ENCODE measurements at places on chromosomes 7 and 10.

DNA sequence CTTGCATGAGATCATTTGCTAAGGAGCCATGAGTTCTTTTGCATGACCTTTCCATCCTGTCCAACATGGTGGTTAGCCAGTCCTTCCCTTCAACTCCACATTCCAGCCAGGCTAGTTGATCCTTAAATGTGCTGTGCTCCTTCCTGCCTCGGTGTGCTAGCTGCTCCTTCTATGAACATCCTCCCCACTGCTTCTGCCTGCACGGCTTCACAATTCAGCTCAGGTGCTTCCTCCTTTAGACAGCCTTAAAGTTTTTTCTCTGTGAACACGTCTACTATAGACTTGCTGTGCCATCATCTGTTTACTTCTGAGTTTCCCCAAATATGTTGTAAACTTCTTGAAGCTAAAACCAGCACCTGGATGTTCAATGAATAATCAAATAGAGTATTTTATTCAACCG is 95.5 kb downstream of the OTUD1 start:
- DNase-seq, result no peak

GRCh38 chr7:126440542-126440941 is 812.2 kb downstream of the GRM8 start:
- no peak for DNase-seq

- no peak for DNase-seq
Observed at GRCh38 chr7:44072364-44073231, 7.2 kb upstream of the PGAM2 start.

GRCh38 chr7:28169230-28169629 is 11.4 kb downstream of the JAZF1 start:
- DNase-seq, result no peak

- no peak for DNase-seq
Observed at GRCh38 chr10:29623797-29624196, 11.0 kb downstream of the SVIL start.

DNA sequence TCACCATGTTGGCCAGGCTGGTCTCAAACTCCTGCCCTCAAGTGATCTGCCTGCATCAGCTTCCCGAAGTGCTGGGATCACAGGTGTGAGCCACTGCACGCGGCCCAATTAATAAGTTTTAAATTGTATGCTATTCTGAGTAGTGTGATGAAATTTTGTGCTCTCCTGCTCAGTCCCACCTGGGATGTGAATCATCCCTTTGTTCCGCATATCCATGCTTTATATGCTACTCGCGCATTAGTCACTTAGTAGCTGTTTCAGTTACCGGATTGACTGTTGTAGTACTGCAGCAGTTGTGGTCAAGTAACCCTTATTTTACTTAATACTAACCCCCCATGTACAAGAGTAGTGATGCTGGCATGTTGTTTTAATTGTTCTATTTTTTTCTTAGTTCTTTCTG is 47.3 kb upstream of the OIT3 start:
- no peak for DNase-seq

DNA sequence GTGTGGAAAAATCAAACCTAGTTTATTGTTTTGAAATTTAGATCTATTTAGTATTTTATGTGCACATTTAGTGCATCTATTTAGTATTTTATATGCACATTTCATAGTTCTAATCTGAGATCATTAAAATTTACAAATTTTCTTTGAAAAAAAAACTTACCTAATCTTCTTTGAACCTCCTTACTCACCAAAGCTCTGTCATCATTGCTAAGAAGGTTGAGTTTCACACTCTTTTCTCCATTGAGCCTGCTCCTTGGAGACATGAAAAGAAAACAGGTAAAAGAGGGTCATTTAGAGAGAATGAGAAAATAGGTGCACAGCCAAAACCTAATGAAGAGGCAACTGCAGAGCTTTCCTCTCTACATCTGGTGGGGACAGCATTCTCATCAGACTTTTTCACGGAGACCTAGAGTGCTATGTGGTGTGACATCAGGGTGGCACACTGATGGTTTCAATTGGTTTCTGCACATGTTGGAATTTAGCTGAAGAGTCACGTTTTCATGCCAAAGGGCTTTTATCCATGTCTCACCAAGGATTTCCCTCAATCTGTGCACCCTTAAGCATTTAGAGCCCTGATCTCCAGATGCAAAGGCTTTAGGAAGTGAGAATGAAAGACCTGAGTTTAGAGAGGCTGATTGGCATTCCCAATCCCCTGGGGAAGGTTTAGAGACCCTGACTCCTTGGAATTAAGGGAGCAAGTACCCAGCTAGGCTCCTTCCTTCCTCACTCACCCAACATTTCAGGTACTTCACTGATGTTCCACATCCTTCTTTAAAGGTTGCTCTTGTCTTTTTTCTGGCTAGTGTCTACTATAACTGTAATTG is 89.2 kb upstream of the CAPZA2 start:
- DNase-seq, result no peak

- no peak for DNase-seq
Observed at GRCh38 chr10:3468919-3469638, 296.5 kb upstream of the PITRM1 start.

- DNase-seq, result no peak
Observed at GRCh38 chr7:80155374-80155773, 20.7 kb downstream of the GNAI1 start.

DNA sequence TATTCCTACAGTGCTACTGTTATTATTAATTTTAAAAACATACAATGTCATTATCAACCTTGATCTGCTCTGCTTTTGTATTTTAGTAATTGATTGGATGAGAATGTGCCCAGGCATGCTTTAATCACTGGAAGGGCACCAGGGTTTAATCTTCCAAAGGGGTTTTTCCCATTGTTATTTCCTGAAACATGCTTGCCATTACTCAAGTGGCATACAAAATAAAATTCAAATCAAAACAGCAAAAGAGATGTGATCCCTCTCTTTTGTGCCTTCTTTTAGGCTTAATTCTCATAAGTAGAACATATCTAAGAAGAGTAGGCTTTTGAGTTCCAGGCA is 963.3 kb downstream of the LRMDA start:
- no peak for DNase-seq

- DNase-seq, result no peak
Observed at GRCh38 chr10:1626410-1626809, 110.9 kb downstream of the ADARB2 start.

DNA sequence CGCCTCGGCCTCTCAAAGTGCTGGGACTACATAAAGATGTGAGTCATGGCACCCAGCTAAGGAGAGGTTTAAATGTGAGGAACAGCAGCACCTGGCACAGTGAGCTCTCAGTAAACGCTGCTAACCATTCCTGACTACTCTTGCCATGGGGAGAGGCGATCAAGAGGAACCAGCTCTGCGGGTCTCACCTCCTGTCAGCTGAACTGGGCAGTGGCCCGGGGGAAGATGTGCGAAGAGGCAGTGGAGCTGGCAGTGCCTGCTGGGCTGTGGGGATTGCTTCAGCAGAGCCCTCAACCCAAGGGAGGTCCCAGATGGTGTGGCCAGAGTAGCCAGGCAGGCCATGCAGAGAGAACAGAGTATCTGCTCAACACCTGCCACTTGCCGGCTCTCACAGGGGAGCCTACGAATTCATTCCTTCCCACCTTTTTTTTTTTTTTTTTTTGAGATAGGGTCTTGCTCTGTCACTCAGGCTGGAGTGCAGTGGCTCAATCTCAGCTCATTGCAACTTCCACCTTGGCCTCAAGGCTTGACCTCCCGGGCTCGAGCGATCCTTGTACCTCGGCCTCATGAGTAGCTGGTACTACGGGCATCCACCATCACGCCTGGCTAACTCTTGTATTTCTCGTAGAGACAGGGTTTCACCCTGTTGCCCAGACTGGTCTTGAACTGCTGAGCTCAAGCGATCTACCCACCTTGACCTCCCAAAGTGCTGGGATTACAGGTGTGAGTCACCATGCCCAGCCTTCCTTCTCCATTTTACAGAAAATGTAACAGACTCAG is 6.8 kb downstream of the POLM start:
- no peak for DNase-seq

DNA sequence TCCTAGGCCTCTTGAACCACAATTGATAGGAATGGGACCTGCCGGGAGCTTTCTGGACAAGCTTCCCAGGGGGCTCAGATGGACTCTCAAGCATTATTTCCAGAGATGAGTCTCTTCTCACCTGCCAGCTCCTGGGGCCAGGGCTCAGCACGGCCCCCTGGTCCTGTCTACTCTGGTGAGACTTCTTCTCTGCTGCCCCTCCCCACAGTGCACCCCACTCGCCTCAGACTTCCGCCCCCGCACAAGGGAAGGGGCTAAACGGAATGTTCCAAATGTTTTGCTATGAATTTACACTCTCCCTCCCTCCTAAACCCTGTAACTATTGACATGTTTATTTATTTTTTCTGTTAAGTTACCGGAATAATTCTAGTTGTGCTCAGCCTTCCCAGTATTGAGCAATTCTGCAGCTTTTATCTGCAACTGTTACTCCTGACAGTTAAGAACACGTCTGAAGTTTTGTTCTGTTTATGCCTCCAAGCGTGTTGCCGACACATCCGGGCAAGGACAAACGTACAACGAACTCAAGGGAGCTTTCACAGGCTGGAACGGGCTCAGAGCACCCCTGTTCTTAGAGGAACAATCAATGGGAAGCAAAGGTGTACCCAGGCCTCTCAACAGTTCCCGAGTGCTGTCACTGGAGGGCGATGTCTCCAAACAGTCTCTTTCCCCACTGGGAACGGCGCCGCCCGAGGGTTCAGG is 55.2 kb downstream of the FHIP2A start:
- peak; percentile 4 for DNase-seq

DNA sequence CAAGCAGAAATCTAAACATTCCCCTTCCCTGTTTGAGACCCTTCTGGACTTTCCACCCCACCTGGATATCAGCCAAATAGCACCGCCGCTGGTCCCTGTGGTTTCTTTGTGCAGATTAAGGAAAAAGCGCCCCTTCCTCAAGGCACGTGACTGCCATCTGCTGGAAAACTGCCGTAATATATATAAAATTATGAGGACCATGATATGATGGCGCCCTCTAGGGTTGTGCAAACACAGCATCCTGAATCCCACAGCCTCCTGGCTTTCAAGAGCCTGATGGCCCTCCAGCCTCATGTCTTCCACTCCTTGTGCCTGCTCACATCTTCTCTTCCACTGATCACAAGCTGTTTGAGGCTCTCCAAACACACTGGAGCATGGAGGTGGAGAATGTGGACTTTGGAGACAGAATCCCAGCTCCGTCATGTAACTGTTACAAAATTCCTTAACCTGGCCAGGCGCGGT is 121.3 kb downstream of the MYL10 start:
- DNase-seq, result peak; percentile 58

GRCh38 chr10:61452655-61453641 is at the start of gene TMEM26:
TMEM26 (minus strand) TSS chr10:61453381; CDS start chr10:61453081, 300 bp downstream.
- no peak for DNase-seq

GRCh38 chr7:118153551-118154177 is 30.3 kb upstream of the LSM8 start:
- peak; percentile 38 for DNase-seq

GRCh38 chr10:22752272-22752889 is 38.0 kb upstream of the PIP4K2A start:
- DNase-seq, result no peak

DNA sequence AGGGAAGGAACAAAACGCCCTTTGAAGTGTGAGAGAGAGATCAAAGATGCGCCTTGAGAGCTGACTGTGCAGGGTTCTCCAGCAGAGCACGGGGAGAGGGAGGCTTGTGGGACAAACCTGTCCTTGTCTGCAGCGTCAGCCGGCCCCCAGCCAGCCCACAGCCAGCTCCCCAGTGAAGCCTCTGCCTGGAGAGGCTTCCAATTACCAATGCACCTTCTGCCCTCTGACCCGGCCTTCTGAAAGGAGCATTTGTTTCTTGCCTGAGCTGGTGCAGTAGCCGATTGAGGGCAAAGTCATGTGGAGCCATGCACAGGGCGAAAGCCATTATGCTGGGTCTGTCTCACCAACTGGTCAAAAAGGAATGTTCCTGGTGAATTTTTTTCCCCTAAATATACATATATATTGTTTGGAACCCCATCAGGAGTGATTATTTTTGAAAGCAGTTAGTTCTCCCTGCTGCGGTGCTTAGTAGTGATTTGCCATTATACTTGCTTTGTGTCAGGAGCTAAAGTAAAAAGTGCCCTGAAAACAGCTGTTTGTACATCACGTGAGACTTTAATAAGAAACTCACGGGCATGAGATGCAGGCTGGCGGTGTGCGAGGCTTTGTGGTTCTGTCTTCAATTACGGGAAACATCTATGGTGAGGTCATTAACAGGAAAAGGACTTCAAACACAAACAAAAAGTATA is 268.6 kb downstream of the KLF6 start:
- DNase-seq, result no peak

DNA sequence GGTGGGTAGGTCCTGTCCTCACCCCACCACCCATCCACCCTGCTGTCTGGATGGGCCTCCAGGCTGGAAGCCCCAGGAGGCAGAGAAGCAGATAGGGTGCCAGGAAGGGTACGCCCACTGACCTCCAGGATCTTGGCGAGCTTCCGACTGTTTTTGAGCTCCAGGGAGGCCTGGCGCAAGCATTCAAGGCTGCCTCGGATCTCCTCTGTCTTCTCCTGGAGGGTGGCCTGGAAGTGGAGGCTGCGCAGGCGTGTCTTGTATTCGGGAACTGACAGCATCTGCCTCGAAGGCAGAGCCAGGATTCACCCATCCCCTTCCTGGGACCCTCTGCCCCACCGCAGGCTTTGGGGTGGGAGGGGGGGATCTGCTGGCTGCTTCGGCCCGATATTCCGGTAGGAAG is 48.4 kb downstream of the GRID2IP start:
- no peak for DNase-seq

DNA sequence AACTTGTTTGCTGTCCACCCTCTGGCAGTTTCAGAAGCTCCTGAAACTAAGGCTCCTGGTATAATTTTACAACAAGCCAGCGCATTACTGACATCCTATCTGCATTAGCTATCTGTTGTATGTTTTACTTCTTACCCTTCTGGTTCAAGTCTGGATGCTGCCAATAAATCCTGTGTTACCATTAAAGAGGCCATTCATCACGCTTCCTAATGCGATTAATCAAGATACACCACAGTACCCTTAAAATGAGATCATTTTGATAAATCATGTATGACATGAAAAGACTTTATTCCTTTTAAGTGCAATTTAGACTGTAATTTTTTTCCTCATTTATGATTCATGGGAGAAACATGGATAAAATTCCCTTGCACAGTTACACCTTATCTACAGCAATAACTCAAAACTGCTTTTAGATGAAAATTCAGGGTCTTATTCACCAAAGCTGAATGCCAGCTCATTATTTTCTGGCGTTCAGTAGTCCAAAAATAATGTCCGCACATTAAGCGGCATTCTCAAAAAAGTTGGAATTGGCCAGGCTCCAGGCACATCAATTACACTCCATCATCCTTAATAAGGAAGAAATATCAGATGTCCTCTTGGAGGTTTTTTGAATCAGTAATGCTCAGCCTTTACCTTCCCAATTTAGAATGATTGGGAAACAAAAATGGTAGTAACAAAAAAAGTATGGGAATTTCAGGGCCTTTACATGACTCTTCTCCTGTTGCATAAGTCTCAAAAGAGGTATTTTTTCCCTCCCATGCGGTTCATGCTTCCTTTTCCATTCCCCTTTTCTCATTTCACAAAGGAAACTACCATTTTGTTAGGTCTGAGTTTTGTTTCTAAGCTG is 878.5 kb downstream of the LRMDA start:
- no peak for DNase-seq
